ENCODE measurements at places on chromosomes 12 and 14.

- DNase-seq: no peak
These were observed 186.7 kb upstream of the SLC38A2 start for GRCh38 chr12:46559311-46559710.

DNA sequence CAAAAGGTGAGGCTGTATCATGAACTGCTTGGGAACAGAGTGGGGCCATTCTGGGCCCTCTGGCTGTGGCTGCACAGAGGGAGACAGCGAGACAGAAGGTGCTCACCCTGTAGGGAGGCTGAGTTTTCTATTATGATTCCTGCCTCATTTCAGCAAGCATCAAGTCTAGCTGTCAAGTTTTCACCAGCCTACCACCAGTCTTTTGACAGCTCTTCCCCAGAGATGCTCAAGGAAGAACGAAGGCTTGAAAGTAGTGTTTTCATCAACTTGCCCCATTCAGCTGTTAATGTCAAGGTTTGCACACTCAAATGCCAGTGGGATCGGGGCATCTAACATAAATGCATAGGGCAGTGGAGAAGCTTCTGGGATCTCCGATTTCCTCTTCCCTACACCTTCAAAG lies 10.0 kb downstream of the FGF23 start:
- no peak for DNase-seq

GRCh38 chr14:89566644-89567415 lies 149.8 kb upstream of the FOXN3 start:
- no peak for DNase-seq

DNA sequence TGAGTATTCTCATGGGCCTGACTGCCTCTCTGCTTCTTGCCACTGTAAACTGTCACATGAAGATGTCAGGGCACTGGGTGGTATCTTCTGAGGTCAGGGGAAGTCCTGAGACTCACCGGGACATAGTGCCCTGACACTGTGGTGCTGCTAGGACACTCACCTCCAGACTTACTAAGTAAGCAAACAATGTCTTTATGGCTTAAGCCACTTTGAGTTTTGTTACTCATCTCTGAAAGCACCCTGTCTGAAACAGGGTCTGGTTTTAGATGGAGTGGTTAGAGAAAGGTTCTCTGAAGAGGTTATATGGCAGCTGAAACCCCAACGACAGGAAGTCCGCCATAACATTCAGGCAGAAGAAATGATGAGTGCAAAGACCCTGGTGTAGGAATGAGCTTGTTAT lies 22.7 kb downstream of the GPR19 start:
- DNase-seq: no peak

GRCh38 chr12:128627659-128628058 lies 196.1 kb downstream of the SLC15A4 start:
- no peak for DNase-seq

DNA sequence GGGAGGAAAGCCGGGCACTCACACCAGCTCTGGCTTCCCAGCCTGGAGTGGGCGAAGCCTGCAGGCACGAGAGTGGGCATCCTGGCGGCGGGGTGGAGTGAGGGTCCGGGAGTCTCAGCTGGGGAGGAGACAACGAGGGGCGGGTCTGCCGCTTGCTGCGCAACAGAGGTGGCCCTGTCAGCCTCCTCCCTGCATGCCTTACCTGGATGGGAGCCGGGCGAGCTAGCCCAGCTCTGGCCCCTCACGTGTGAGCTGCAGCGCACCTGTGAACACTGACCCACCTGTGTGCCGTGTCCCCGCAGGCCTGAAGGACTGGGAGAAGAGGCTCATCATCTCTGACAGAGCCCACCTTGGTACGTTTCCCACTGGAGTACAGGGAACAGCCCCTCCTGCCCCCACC lies 13.9 kb upstream of the SIVA1 start:
- DNase-seq: no peak

DNA sequence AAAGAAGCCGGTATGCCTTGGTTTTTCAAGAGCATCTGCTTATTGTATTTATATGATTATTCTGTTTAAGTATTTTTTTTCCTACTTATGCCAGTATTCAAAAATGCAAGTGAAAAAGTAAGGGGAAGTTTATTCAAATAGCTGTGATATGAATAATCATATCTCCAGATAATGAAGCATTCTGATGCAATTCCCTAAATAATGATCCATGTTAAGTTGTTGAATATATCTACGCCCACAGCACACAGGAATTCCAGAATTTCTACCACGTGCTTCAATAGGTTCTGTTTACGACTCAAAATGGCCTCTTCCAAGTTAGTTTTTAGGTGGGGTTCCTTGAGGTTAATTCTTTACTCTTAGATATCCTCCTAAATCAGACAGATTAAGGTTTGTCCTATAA lies 208.3 kb downstream of the NAV3 start:
- no peak for DNase-seq

- no peak for DNase-seq
These were observed 53.9 kb downstream of the WNK1 start for GRCh38 chr12:806200-806791.
